ENCODE measurements at places on chromosomes 3 and 15.
A peak's percentile ranks its signal among the peaks of the same experiment; 100 is the strongest.

DNA sequence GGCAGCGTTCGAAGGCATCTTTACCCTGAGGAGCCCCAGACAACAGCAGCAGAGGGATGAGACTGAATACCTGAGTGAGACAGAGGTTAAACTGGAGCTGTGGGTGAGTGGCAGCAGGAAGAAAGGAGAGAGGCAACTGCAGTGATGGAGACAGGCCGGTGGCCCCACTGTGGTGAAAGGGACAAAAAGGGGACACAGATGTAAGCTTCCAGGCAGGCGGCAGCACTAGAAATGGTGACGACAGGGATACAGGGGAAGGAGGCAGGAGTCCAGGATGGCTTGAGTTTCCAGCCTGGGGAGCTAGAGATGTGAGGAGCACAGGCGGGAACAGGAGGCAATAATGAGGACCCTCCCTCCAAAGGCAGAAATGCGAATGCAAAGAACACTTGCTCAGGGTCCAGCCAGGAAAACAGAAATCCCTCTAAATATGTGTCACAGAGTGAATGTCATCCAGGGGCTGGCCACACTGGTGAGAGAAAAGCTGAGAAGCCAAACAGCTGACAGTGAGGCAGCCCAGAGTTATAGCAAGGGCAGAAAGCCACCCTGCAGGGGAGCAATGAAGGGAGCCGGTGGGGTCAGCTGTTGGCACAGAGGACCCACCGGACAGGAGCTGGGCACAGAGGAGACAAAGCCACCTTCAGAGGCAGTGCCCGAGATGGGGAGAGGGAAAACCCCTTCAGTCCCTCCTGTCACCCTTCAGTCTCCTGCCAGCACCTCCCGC lies 70.1 kb downstream of the TBC1D2B start:
- DNase-seq, result no peak

GRCh38 chr15:41024131-41024530 lies 70.9 kb downstream of the CHAC1 start:
- DNase-seq, result peak; percentile 81

GRCh38 chr3:60610441-60611112 lies 640.7 kb downstream of the FHIT start:
- DNase-seq, result peak; percentile 27

DNA sequence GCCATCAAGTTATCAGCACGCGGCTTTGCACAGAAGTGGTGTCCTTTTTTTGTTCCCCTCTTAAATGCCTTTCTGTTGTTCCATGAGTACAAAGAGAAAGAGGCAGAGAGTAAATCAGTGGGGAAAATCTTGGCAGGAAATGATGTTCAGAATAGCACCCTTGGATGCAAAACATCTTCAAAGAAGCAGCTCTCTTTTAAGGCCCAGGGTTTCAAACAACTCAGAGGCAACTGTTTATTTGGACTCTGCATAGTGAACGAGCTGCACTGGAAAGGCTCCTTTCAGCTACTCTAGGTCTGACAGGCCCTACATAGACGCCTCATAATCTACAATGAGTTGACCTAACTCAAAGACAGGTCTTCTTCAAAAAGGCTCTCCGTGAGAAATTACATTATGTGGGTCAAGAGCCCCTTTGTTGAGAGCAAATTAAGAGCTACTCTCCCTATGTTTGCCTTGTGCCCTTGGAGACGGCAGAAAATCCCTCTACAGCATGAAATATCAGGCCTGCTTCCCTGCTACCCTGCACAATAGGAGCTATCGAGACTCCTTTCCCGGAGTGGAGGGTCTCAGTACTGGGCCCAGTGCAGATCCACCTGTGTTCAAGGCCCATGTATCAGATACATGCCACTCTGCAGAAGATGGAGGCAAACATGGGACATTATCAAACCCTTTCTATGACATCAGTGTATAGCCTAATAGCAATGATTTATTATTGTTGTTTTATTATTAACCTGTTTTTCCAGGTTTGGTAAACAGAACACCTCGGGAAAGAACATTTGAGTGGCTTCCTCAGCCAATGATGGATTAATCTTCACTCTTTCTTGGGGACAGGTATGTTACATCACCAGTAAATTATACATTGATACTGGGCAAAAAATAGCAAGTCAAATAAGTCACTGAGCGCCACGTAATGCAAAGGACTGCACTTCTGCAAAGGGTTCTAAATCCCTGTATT lies 53.1 kb downstream of the HEG1 start:
- DNase-seq, result no peak

- no peak for DNase-seq
These were observed 6.1 kb downstream of the SECISBP2L start for GRCh38 chr15:49040151-49040550.

GRCh38 chr15:100060276-100060926 lies 281.4 kb downstream of the ADAMTS17 start:
- DNase-seq, result peak; percentile 80

GRCh38 chr3:123467046-123467445 lies 18.2 kb upstream of the ADCY5 start:
- DNase-seq, result no peak

DNA sequence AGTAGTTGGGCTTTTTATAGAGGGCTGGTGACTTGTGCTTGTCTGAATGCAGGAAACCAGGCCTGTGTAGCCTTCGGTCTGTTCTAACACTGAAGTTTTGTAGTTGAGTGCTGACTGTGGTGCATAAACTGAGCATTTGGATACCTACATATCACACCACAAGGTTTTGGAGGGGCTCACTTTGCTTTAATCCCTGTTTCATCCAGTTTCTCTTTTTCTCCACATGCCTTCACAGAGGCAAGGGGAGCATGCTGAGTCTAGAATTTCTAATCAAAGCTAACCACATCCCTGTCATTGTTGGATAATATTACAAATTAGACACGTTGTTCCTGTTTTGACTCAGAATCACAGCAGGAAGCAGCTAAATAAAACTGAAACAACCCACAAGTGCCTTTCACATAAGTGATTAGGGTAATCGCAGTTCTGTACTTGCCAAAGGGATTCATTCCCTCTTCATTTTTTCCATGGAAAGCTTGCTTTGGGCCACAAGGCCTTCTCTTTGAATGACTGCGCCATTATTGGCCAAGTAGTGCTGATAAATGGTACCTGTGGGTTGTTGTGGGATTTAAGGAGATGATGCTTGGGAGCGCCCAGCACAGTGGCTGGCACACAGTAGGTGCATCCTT lies 48.9 kb downstream of the TGFBR2 start:
- peak; percentile 47 for DNase-seq

DNA sequence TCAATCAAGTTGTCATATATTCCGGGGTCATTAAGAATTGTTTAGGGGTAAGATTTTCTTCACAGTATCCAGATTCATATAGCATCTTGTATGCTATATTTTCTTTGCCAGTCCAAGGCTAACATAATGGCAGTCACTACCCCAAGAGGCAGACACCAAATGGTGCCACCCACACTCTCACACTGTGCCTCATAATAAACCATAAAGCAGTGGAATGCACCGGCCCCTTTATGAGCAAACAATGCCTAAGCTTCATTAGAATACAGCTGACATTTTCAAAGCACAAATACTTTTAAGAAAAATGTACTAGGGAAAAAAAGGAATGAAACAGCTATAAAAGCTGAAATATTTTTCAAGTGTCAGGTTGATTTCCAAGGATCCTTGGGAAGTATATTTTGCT lies 121.6 kb downstream of the TFDP2 start:
- peak; percentile 34 for DNase-seq

DNA sequence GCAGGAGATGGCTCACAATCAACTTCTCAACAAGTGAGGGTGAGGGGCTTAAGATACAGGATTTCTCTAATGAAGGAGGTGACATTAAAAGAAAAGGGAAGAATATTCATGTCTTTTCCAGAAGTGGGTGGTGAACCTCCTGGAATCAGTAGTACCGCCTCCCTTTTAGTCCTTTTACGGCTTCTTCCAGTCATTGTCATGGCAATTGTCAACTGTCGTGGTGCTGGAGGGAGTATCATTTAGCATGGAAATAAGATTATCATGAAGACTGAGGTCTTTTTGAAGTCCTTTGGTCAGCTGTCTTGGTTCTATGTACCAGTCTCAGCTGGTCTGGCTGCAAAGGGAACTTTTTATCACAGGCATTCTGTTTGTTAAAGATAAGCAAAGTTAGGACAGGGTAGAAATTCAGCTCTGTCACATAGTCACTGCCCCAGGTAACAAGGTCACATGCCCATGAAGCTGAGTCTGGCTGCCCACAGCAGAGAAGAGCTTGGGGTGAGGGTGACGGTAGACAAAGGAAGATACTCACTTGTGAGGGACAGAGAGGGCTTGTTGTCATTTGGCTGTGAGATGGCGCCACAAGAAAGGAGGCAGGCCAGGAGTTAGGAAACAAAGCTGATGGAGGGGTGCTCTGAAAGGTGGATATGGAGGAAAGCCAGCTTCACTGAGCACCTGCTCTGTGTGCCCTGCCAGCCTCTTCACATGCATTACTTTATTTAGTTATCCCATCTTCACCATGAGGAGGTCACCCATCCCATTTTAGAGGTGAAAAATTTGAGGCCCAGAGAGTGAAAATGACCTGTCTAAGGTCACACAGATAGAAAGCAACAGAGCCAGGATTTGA lies 228.2 kb upstream of the TRIM42 start:
- no peak for DNase-seq

- peak; percentile 22 for DNase-seq
These were observed 225.5 kb downstream of the SLCO3A1 start for GRCh38 chr15:92079047-92079446.

GRCh38 chr15:70442211-70442610 lies 321.1 kb downstream of the UACA start:
- DNase-seq, result no peak

GRCh38 chr15:68208636-68209240 lies 3.6 kb upstream of the CALML4 start:
- no peak for DNase-seq

- DNase-seq, result peak; percentile 40
These were observed 31.1 kb downstream of the FAM174B start for GRCh38 chr15:92624401-92624991.

DNA sequence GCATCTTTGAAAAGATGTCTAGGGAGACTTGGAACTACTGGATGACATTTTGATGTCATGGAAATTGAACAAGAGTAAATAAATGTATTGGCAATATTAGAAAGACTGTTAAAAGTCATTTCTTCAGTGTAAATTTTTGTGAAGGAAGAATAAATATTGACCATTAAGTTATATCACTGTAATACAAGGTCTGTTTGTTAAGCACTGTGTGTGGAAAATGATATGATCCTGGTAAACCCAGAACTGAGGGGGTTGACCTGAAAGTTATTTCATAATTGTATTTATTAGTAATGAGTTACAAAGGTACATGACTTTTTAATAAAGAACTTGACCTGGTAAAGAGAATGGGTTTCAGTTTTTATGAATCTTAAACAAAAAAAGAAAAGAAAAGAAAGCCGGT lies 106.6 kb downstream of the B3GALNT1 start:
- no peak for DNase-seq

DNA sequence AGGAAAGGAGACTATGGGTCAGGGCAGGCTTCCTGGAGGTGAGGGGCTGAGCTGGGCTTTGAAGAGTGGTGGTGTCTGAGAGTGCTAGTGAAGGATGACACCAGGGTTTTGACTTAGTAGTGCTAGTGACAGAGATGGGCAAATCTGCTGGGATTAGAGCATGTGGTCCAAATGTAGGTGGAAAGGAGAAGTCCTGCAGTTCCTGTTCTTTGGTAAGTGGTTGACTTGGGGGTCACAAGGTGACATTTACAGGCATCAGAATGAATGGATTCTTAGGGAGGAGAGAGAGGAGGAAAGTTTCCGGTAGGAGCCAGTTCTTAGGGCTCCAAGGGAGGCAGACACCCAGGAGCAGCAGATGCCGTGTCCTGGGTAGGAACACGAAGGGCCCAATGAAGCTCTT lies 796 bp upstream of the DOCK3 start:
- no peak for DNase-seq

DNA sequence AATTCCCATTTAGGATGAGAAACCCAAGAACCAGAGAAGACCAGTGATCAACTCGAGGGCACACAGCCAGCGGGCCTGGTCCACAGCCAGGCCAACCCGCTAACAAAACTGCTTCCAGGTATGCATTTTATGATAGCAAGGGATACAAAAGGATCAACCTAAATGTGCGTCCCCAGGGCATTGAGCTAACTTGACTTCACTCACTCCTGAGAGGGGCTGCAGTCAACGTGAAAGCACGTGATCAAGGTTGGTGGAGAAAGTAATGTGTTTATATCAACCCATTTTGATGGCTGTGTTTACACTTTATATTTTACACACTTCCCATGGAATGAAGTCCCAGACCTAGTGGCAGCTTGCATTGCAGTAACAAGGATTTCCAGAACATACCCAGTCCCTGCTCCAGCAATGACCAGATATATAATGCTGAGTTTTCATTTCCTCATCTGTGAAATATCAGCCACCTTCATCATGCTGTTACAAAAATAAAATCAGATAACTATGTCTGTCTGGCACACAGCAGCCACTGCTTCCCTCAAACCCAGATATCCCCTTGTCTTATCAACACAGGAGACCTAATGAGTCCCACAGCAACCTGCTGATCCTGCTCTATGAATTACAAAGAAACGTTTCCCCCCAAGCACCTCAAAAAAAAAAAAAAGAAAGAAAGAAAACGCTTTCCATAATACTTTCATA lies 2.0 kb downstream of the KLHL6 start:
- DNase-seq, result no peak

DNA sequence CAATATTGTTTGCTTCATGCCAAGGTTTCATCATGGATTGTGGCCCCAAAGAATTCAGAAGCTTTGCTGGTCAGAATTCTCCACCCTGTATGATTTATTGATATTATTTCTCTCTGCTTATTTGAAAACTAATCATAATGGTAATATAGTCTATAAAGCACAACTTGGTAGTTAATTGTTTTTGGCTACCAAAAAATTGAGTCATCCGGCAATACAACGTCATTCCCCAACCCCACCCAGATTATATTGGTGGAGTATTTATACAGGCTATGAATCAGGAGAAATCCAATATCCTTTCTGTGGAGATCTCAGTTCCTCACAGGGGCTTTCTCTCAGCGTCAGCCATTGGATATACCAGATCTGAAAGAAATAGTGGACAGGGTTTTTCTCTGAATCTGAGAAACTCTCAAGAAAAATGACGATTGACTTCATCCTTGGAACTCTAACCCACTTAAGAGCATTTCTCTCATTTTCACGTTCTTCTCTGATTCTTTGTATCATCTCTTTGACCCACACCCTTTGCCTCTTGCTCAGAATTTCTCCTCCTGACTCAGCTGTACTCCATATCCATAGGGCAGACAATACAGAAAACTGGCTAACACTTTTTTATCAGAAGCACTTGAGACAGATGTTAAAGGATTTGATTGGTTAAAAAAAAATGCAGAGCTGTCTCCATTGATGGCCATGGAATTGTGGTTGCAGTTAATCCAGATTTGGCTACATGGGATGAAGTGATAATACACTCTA lies 1055.8 kb upstream of the CADM2 start:
- DNase-seq, result no peak

DNA sequence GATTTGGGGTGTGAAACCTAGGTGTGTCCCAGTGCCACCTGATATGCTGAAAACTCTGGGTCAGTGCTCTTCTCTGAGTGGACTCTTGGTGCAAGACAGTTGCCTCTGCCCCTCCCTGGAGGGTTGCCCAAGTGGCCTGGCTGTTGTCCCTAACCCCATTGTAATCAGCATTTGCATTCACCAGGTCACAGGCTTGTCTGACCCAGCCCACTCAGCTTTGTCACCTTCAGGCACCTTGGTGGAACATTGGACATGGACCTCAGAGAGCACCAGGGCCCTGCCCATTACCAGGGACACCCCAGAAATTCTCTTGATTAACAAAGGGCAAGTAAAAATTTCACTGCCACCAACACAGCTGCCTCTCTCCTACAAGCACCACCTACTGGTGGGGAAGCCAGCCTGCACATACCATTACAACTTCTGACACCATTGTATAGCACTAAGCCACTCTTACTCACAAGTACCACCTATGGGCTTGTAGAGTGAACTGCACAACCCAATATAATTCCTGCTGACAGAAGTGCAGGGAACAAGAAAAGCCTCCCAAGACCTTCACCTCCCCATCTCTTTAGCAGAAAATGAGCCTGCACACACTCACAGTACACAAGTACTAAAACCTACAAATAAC lies 324.6 kb downstream of the EPHA6 start:
- no peak for DNase-seq

All from fibroblast of pulmonary artery (primary cell).